ENCODE measurements at places on chromosomes 16 and 17.

DNA sequence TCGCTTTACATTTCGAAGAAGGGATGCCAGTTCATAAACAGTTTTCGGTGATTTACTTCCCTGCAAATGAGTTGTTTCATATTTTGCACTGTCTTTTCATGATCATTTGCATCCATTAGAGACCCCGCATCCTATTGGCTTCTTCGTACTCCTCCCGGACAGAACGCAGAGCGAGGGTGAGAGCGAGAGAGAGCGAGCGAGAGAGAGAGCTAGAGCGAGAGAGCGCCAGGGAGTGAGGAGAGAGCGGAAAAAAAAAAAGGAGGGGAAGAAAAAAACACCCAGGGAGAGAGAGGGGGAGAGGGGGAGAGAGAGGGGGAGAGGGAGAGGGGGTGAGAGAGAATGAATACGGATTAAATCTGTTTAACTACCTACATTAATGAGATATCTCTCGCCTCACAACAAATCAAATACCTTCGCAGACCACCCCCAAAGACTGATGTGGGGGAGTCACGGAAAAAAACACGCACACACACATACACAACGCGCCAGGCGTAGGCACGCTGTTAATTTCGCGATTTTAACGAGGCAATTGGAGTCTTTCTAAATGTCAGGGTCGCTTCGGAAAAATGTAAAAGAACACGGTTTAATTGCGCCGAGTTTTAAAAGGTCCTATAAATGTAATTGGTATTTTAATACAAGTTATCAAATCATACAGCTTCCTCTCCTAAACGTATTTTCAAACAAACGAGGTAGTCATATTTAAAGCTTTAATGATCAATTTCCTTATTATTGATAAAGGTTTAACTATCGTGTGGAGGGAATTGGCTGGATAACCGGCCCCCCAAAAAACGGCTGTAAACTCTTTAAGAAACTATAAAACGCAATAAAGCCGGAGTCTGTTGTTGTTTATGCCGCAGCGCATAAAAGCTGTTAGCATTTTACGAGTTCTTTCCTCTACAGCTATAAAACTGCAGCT, at the start of gene HOXB8:
Gene HOXB8, minus strand, starts transcription at position 246 of the 916 bp plus-strand sequence. CDS start 588 bp downstream, outside the sequence.
- no peak for DNase-seq

- peak; percentile 42 for DNase-seq
Measured at GRCh38 chr16:66717112-66717675, 20.7 kb upstream of the CMTM4 start.

DNA sequence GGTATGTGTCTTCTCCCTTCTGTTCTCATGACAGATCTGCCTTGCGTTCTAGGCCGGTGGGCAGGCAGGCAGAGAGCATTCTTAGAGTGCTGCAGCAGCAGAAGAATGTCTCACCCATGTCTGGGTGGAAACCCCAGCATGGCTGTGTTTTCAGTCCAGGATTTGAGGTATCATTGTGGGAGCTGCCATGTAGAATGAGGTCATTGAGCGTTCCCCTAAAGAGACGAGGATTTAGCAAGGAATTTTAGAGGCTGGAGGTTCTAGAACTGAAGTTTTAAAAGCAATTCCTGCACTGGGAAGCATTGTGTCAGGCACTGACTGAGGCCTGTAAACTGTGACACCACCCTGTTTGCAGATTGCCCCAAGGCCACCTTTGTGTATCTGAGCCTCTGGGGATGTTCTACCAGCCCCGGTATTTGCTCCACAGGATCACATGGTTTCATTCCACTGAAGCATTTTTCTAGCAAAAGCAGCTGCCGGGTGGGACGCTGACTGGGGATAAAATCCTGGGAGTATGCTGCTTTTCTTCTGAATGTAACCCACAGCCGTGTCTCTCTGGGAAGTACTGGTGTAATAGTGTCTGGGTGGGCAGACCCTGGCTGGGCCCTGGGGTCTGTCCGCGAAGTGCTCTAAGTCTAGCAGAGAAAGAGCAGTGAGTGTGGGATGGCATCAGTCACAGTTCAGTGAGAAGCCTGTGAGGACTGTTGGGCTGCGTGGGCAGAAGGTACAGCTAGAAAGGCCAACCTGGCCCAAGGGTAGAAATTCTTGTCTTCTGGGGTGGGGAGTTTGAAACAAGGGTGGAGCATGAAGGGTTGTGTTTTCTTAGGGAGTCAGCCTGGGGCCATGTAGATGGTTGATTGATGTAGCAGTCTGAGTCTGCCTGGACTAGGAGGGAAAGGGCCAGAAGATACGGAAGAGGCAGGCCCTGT, 30.2 kb downstream of the PLCD3 start:
- no peak for DNase-seq

GRCh38 chr16:80804056-80804525, 307 bp downstream of the CDYL2 start:
- DNase-seq = peak; percentile 2

DNA sequence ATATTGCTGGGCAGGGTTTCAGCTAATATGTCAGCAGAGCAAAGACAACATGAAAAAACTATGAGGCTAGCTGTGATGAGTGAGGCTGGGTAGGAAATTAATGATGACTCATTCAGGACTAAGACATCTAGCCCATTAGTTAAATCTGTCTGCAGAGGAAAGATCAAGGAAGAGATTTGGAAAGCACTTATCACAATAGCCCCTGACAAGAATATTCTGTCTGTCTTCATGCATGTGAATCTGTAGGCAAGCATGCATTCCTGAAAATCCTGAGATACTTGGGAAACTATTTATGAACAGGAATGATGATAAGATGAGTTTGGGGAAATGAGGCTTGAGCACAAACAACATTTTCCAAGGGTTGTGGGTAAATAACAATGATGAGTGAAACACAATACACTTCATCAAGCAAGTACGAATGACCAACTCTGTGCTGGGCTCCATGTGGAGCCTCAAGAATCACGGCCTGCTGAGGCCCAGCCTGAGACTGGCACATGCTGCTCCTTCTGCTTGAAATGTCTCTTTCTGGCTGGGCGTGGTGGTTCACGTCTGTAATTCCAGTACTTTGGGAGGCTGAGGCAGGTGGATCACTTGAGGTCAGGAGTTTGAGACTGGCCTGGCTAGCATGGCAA, 96.5 kb upstream of the ASIC2 start:
- no peak for DNase-seq

- no peak for DNase-seq
Measured at GRCh38 chr16:85316321-85316919, 204.1 kb upstream of the CIBAR2 start.

- DNase-seq = no peak
Measured at GRCh38 chr17:28763137-28763799, 19.5 kb downstream of the TRAF4 start.

- no peak for DNase-seq
Measured at GRCh38 chr17:11641521-11642275, 43.4 kb downstream of the DNAH9 start.

DNA sequence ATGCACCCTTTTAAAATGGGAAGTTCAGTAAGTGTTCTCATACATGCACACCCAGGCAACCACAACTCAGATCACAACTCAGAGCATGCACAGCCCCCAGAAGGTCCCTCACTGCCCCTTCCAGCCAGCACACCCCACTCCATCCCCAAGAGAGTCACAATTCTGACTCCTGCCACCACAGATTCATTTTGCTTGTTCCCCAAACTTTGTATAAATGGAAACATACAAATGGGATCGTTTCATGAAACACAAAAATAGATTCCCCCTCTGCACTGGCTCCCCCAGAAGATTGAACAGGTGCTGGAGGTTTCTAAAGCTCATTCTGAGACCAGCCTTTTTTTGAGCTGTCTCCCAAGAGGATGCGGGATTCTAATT, 3.3 kb upstream of the TNFRSF13B start:
- DNase-seq = no peak

- DNase-seq = no peak
Measured at GRCh38 chr16:69005641-69006355, 99.7 kb upstream of the HAS3 start.

GRCh38 chr17:34579017-34579946, at the start of gene TMEM132E:
Gene TMEM132E, plus strand, starts transcription at chr17:34579582. Its CDS starts 1,495 bp downstream, at chr17:34581077.
- DNase-seq = no peak

- no peak for DNase-seq
Measured at GRCh38 chr16:6499413-6499812, 833.2 kb upstream of the RBFOX1 start.

DNA sequence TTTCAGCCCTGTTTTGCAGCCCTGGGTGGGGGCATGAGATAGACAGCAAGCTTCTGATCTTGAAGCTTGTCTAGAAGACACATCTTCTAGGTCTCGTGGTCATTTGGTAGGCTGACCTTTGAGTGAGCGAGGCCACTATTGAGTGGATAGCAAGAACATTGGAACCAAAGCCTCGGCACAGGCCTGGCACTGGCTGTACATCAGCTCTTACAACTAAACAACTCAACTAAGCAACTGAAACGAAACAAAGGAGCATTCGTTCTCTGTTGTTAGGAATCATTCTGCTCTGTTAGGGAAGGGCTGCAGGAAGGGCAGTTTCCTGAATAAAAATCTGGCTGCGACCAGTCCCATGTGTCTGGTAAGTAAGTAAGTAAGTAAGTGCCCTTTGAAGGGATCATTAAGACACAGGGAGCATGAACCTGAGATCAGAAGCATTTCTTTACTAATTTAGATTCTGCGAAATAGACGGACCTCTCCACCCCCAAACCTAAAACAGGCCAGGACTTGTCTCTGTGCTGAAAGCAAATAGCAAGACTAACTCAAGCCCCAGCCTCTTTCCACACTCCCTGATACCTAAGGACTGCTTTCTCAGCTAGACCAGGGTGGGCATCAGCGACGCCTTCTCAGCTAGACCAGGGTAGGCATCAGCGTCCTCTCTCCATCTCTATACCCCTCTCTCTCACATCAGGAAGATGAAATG, 22.7 kb downstream of the CYB561 start:
- no peak for DNase-seq

DNA sequence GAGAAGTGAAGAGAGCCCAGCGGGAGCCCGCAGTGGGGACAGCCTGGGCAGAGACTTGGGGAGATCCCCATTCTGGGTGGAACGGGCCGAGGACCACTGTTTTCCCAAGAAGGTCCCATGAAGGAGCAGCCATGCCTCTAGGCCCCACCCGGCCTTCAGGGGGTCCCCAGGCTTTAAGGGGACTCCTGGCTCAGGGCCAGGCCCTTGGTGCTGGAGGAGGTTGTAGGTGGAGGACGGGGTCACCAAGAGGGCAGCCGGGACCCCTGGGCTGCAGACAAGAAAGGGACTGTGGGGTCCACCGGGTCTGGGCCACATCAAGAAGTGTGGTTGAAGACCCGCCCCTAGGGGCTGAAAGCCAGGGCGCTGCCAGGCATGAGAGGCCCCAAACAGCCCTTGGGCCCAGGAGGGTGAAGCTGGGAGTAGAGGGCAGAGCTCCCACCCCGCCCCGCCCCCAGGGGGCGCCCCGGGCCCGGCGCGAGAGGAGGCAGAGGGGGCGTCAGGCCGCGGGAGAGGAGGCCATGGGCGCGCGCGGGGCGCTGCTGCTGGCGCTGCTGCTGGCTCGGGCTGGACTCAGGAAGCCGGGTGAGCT, at the start of gene PRSS21:
Gene PRSS21, plus strand, starts transcription at position 487 of the 589 bp plus-strand sequence. Its CDS starts 32 bp downstream, at position 519.
- DNase-seq = no peak

DNA sequence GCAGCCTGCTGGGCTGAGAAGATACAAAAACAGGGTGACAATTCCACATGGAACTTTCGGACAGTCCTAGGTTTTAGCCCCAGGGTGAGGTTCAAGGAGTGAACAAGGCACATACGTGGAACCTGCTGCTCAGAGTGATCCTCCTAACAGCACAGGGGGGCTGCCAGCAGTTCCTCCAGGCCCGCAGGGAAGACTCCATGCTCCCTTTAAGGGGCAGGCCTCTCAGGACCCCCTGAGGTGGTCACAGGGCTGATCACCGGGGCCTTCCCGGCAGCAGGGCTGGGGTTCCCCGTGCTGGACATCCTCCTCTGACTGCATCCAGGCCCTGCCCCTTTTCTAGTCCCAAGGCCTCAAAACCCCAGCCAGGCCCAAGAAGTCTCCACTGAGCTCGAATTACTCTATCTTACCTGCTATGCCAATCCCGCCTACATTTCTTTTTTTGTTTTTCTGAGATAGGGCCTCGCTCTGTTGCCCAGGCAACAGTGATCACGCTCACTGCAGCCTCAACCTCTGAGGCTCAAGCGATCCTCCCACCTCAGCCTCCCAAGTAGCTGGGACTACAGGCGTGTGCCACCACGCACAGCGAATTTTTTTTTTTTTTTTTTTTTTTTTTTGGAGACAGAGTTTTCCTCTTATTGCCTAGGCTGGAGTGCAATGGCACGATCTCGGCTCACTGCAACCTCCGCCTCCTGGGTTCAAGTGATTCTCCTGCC, 10.4 kb downstream of the CANT1 start:
- DNase-seq = no peak

DNA sequence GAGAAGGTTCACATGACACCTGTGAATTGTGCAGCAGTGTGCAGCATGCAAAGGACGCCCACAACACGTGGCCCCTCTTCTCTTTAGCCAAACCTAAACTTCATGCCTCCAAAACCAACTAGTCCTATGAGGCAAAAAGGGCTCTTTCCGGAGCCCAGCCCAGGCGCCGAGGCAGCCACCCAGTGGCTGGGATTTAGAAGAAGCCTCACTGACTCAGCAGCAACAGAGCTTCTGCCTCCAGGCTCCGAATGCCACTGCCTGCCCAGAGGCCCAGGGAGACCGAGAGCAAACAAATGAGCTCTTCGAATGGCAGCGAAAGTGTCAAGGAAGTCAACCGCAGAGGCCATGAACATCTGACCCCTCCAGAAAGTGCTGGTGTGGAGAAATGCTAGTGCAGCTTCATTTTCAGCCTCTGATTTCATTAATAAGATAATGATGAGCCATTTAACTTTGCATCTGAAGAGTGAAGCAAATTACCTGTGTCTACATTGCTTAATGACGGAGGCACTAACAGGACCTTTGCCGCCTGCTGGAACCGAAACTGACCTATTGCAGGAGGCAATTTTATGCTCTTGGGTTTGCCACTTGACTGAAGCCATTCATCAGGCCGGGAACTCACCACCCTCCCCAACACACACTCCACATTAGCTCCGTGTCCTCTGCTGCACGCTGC, 157.7 kb upstream of the RPL38 start:
- DNase-seq = no peak

- no peak for DNase-seq
Measured at GRCh38 chr16:2692251-2692947, 10.1 kb downstream of the KCTD5 start.

DNA sequence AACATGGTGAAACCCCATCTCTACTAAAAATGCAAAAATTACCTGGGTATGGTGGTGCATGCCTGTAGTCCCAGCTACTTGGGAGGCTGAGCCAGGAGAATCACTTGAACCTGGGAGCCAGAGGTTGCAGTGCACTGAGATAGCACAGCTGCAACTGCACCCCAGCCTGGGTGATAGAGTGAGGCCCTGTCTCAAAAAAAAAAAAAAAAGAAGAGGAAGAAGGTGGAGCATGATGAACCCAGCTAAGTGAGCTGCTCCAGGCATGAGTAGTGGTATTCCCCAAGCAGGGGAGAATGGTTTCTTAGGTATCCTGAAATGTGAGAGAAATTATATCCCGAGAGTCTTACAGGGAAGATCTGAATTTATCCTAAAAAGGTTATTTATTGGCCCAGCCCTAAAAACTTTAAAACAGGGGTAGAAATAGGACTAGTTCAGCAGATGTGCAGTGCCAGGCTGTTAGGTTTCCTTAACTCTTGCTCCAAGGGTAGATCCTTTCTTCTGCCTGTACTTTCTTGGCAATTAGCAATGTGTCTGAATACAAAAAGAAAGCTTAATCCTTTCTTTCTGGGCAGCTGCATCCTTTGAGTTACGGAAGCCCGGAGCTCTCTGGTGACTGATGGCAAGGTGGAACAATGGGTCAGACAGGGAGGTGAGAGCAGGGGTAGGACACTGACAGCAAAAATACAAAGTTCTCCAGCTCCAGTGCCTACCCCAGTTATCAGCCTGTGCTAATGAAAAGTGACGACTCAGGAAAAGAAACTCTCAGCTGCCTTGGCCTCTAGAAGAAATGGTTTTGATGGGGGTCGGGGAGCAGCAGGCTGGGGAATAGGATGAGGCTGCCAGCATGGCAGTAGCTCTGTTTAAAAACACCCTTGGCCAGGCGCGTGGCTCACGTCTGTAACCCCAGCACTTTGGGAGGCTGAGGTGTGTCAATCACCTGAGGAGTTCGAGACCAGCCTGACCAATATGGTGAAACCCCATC, 36.5 kb upstream of the TOB1 start:
- no peak for DNase-seq
